T-cell (primary cell): ENCODE measurements at places on chromosomes 3 and 15.

DNA sequence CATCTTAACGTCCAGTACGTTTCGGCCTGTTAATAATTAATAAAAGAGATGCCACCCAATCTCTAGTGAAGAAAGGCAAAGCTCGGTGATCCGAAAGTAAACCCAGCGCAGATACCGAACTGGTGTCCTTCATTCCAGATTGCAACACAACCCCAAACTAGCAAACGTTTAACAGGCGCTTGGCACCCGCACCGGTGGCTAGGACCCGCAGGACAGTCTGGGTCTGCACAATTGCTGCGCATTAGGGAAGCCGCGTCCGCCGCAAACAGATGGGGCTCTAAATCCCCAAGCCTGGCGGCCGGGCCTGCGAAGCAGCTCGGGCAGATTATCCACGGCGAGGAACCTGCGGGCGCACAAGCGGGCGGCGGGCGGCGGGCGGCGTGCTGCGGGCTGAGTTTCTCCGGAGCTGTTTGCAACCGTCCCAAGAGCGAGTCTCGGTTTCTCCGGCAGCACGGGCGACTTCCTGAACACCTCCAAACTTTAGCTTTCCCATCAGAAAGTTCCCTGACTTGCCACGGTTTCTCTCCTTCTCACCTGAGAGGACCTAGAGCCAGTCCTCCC is 112.1 kb upstream of the ICE2 start:
- no peak for DNase-seq

- peak; percentile 25 for DNase-seq
Measured at GRCh38 chr3:12870942-12871341, 29.6 kb upstream of the RPL32 start.

GRCh38 chr15:71779073-71779797 is 31.1 kb upstream of the NR2E3 start:
- no peak for DNase-seq

GRCh38 chr3:61354604-61355003 is 103.4 kb upstream of the FHIT start:
- DNase-seq: no peak

DNA sequence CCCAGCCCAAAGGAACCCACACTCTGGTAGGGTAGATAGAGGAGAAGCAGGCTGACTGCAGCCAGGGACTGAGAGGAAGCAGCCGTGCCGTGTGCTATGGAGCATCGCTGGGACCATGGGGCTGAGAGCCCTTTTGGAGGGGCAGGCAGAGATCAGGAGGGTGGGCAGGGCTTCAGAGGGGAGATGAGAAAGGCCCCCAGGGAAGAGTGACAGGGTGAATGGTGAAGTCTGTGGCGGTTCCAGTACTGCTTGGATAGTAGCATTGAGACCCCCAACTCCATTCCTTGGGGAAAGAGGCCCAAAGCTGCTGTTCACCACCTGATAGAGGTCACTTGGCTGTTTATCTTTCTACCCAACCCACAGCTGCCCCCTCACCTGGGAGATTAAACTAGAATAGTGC is 80.0 kb upstream of the MRPS22 start:
- no peak for DNase-seq

GRCh38 chr3:173440514-173440913 is 43.0 kb downstream of the NLGN1 start:
- DNase-seq: no peak

GRCh38 chr3:124483915-124484470 is 246.3 kb upstream of the UMPS start:
- no peak for DNase-seq

DNA sequence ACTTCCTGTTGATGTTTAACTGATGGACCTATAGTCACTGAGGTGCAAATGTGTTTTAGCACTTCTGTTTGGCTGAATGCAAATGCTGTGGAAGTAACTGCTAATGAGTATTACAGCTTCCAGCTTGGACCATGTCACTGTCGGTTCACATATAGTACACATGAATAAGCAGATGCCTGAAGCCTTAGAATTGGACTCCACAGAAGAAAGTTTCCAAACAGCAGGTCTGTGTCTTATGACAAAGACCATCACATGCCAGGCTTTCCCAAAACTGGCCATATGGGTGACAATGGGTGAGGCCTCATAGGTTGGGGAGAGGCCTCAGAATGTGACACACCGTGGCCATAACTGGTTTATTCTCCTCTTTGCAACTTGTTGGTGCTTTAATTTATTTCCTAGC is 241.8 kb downstream of the WNT5A start:
- no peak for DNase-seq

GRCh38 chr3:4492208-4493013 is 737 bp upstream of the ITPR1 start:
- DNase-seq: no peak

DNA sequence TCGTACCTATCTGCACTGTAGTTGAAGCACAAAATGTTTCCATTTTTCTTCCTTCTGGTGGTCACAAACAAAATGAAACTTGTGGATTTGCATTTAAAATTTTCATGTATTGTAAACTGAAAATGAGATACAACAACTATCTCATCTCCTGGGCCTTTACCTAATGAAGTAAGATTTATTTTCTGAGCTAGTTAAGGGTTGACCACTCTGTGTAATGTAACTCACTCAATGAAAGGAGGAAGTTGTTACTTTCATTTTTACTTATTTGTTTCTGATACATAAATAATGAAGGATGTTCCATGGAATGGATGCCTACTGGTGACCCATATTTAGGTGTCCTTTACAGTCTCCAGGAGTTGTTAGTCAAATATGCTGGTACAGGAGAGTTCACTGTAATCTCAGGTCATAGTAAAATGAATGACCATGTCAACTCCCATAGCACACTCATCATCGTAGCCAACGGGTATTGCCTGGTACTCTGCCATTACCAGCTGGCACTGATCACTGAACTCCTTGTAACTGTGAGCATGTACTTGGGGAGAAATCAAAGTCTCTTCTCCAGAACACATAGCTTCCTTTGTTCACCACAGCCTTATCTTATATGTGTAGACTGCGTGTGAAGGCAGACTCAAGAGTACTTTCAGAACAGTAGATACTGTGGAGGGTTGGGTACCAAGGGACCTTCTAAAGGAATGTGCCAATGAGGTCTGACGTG is 474.2 kb upstream of the ROBO2 start:
- DNase-seq: no peak

DNA sequence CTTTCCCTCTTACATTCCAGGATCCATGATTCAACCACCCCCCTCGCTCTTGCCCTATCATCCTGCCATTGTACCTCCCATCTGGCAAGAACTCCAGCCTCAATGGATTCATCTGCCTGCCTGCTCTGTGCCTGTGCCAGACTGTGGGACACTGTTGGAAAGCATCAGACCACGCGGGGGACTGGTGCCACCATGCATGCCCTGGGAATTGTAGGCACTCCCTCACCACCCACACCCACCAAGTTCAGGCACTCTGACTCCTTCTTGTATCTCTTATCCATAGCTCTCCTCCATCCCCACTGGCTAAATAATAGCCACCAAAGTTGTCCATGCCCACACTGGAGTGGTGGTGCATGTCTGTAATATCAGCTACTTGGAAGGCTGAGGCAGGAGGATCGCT is 143.8 kb downstream of the TPRA1 start:
- no peak for DNase-seq

- DNase-seq: no peak
Measured at GRCh38 chr15:57865294-57865693, 158.8 kb downstream of the POLR2M start.

DNA sequence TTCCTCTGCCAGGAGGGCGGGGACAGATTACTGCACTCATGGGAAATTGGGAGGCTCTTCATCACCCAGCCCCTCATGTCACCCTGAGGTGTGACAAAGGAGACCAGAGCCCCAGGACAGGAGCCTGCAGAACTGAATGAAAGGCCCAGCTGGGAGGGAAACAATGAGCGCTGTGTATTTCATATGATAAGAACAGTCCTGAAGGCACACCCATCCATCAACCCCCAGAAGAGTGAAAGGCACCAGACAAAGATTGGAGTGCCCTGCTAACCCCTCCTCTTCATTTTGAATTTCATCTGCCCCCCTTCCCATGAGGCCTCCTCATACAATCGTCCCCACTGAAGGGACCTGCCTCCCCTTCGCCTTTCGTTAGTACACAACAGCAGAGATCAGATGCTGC is 160.0 kb upstream of the PRICKLE2 start:
- no peak for DNase-seq
